ENCODE measurements at places on chromosomes 5 and 9.

GRCh38 chr9:27591672-27592071 lies 18.4 kb upstream of the C9orf72 start:
- DNase-seq, result no peak

DNA sequence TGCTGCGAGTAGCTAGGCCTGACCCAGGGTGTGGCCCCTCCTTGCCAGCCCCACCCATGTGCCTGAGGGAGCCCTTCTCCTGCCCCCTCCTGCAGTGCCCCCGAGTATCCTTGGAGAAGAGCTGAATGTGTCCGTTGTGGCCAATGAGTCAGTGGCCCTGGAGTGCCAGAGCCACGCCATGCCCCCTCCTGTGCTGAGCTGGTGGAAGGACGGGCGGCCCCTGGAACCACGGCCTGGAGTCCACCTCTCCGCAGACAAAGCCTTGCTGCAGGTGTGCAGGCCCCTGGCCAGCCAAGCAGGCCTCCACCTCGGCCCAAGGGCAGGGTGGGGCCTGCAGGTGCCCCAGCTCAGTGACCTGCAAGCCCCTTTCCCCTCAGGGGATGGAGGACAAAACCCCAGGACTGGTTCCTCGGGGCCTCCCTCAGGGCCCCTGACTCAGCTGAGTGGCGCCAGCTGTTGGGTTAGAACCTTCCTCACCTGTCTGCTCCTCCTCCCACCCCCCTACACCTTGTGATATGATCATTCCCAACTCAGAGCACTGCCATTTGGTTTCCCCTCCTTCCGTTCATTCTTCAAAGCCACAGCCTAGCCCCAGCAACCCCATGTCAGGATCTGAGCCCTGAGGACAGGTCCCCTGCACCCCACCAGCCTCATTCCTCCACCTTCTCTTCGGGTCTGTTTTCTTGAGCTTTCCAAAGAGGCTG lies 80.0 kb upstream of the ASS1 start:
- DNase-seq, result no peak

GRCh38 chr5:147673266-147673665 lies 109.3 kb downstream of the JAKMIP2 start:
- DNase-seq, result no peak

GRCh38 chr5:107168086-107168485 lies 502.7 kb downstream of the EFNA5 start:
- DNase-seq, result no peak

- DNase-seq, result no peak
These were observed 2.9 kb downstream of the P4HA2 start for GRCh38 chr5:132224716-132225115.

DNA sequence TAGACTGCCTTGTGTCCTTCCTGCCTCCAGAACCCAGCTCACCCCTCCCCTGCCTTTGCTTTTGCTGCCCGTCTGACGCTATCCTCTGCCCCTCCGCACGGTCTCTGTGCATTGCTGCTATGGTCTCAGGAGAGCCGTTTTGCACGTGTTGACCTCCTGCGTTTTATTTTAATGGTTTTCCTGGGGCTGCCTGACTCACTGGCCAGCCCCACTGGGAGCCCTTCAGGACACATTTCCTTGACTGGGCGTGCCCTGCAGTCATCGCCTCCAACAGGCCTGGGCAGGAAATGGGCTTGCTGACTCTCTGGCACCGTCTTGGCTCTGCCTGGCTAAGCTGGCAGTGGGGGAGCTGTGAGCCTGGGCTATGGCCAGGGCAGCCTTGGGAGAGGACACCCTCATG lies 17.9 kb upstream of the ASS1 start:
- DNase-seq, result no peak

GRCh38 chr5:87015901-87016300 lies 251.8 kb upstream of the RASA1 start:
- no peak for DNase-seq

- no peak for DNase-seq
These were observed 113.4 kb upstream of the MSX2 start for GRCh38 chr5:174610968-174611367.

- no peak for DNase-seq
These were observed 30.1 kb downstream of the ISOC1 start for GRCh38 chr5:129124608-129125007.

GRCh38 chr9:108014353-108014752 lies 524.8 kb upstream of the KLF4 start:
- DNase-seq, result no peak

GRCh38 chr9:21813575-21814473 lies 11.4 kb downstream of the MTAP start:
- DNase-seq, result peak; percentile 50

DNA sequence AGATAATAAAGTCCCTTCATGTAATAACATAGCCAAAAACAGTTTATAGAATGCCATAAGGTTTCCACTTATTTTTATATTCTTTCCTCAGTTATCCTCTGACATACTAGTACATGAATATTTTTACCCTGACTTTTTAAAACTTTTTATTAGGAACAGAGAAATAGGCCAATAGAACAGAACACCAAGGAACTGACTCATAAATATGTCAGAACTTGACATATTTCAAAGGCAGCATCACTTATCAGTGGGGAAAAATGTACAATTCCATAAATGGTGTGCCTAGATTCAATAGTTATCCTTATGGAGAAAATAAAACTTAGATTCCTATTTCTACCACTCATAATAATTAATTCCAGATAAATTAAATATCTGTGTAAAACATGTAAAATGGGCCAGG lies 9.4 kb downstream of the STARD4 start:
- DNase-seq, result no peak

- DNase-seq, result no peak
These were observed 634.8 kb upstream of the FAM174A start for GRCh38 chr5:99900302-99900852.

DNA sequence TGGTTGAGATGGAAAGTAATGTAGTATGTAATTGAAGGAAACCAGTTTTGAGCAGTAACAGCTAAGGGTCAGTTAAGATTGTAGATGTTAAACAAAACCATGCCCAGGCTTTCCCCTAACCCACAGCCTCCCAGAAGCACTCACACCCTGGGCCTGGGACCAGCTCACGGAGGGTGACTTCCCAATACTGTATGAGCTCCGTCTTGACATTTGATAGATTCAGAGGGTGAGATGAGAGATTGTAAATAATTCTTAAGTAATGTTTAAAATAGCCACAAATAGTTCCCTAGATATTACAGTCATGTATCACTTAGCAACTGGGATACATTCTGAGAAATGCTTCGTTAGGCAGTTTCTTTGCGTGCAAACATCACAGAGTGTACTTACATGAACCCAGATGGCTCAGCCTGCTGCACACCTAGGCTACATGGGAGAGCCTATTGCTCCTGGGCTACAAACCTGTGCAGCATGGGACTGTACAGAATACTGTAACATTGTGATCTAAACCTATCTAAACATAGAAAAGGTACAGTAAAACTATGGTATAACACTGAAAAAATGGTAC lies 140.7 kb downstream of the FANCC start:
- DNase-seq, result no peak

DNA sequence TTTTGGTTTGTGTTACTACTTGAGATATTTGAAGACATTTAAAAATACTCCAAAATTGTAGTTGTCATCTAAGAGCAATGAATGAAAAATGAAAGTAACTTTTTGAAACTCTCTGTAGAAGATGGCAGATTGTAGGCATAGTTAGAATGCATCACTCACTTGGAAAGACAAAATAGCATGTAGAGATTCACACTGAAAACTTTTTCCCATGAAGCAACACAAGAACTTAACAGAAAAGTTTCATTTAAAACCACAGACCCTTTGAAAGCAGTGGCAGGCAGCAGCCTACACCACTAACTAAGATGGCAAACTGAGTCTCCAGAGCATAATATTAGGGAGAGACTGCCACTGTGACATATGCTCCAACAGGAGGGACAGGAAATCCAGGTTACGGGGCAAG lies 18.9 kb upstream of the FAM174A start:
- no peak for DNase-seq

DNA sequence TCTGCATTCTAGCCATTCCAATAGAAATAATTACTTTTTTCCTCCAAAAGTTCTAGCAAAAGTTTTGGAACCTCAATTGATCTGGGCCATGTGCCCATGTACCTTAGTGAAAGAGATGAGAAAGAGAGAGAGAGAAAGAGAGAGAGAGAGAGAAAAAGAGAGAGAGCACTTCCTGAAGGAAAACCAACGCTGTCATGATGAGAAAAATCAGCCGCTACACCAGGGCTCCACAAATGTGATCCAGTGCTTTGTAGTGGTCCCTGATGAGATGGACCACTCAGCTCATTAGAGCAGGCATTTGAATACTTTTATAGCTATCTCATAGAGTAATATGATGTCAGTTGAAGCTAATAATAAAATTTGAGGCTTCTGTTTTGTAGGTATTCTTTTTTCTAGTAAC lies 7.7 kb upstream of the GAS1 start:
- no peak for DNase-seq

- DNase-seq, result no peak
These were observed 30.5 kb upstream of the MACIR start for GRCh38 chr5:103228061-103228460.
